ENCODE measurements at places on chromosomes 7 and 10.

DNA sequence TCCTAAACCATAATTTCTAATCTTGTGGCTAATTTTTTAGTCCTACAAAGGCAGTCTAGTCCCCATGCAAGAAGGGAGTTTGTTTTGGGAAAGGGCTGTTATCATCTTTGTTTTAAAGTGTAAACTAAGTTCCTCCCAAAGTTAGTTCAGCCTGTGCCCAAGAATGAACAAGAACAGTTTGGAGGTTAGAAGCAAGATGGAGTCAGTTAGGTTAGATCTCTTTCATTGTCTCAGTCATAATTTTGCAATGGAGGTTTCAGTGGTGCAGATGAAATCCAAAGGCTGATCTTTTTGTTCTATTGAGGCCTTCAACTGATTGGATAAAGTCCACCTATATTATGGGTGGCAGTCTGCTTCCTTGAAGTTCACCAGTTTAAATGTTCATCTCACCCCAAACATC, 68.1 kb downstream of the LRGUK start:
- no peak for DNase-seq

DNA sequence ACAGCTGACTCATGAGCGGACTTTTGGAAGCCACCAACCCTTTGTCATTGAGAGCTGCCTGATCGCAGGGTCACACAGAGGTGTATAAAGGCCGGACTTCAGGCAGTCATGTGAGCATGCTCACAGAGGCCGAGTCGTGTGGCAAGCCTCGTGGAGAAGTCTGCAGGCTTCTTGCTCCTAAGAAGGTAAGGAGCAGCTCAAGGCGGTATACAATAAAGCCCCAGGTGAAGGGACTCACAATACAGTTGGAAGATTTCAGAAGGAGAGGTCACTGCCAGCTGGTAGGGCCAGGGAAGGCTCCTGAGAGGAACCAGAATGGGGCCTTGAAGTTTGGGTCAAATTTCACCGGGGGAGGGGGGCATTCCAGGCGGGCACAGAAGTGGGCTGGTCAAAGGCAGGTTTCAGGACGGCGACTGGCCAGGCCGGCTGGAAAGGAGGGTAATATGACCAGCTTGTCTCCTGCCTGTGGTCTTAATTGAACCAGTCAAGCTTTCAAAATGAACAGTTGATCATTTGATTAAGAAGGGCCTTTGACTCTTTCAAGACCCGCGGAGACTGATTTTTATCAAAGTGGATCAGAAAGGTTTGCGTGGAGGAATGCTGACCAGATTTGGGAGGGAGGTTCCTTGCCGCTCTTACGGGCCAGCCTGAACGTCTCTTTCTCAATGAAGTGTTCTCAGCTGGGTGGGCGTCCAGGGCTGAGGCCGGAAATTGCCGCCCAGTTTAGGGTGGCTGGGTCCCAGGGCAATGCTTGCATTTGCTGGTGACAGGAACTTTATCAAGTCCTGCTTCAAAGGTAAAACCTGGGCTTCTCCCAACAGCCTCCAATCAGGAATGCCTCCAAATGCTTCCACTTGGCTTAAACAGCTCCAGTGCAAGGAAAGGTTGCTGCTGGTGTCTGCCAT, 178.6 kb downstream of the EMX2 start:
- no peak for DNase-seq

DNA sequence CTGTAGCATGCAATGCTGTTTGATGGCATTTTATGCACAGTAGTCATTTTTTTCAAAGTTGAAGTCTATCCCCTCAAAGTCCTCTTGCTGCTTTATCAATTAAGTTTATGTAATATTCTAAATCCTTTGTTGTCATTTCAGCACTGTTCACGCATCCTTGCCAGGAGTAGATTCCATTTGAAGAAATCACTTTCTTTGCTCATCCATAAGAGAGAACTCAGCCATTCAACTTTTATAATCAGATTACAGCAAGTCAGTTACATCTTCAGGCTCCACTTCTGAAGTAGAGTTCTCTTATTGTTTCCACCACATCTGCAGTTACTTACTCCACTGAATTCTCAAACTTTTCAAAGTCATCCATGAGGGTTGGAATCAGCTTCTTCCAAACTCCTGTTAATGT, 32.3 kb downstream of the SDHAF3 start:
- no peak for DNase-seq

DNA sequence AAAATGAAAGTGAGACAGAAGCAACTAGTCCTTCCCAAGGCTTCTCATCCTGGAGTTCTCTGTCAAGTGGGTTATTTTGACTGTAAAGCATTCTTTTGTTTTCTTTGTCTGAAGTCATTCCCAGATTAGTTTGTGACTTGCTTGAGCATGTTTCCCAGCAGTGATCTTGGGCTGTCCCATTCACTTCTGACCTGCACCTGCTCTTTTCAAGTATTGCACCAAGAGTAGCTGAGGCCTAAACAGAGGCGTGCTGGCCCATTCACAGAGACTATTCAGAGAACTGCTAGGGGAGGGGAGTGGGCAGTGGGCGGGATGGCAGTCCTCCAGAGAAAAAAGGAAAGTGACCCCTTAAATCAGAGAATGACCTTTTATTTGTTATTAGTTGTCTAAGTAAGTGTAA, 61.3 kb downstream of the CACNA2D1 start:
- no peak for DNase-seq

GRCh38 chr7:2921653-2922347, 77.7 kb upstream of the GNA12 start:
- DNase-seq = no peak

DNA sequence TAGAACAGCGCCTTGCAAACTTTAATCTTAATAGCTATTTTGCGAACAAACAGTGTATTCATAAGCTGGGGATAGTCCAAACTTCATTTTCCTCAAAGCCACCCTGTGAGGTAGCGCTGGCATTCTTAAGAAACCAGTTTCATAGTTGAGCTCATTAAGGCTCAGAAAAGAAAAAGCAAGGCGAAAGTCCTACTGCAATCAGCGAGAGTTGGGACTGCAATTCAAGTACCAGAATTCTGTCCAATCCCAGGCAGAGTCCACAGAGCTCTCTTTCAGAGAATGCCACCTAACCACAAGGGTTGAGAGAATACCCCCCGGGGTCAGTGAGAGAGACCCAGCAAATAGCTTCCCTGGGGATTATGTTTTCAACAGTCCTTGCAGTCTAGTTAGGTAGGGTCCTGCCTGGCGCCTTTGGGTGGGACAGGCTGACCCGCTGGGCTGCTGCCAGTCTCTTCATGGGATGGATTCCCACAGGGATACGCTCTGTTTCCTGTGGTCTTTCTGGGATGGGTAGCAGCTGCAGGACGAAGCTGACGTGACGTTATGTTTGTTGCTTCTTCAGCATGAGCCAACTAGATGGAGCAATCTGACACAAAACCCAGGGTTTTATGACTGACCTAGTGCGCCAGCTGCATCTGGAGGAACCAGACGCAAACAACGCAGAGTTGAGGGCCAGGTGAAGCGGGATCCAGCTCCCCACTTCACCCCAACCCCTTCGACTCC, 16.0 kb downstream of the BMPER start:
- no peak for DNase-seq

DNA sequence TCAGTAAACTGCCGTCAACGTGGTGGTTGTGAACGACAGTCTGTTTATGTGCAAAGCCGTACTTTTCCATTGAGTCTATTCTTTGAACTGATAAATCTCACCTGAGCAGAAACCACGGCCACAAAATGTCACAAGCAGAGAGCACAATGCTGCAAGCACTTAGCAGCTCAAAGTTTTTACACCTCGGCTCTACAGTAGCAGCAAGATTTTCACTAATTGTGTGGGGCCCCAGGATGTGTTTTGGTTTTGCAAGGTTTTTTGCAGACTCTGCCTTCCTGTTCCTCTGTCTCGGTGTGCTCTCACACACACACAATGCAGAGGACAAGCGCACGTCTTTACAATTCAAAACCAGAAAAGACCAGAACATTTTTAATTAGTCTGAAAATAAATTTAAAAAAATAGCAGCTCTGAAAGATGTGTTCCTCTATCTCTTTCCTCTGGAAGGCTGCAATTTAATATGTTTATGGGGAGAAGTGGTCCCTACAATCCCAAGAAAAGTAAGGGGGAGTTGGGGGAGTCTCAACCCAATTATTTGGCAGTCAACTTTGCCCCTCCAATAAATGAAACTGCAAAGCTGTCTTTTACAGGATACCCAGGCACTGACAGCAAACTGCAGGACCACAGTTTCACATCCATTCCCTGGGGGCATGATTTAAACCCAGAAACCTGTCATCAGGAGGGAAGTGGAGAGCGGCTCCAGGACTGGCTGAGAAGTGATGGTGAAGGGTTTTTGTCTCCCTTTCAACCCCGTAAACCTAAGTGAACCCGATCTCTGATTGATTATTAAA, 73.8 kb upstream of the SFMBT2 start:
- no peak for DNase-seq

DNA sequence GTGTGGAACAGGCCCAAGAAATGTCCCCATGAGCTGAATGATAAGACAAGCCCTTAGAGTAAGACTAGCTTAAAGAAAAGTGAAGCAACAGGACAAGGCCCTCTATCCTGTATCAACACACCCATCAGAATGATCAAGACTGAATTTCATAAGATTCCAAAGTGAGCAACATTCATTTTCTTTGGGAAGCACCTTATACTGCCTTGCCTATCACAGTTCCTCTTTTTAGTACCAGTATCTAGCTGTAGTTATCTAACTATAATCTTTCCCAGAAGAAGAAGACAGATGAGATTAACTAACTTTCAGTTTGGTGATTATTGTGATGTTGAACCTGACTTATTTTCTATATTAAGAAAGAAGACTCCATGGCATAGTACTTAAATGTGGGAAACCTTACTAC, 391.2 kb downstream of the PHTF2 start:
- DNase-seq = no peak

DNA sequence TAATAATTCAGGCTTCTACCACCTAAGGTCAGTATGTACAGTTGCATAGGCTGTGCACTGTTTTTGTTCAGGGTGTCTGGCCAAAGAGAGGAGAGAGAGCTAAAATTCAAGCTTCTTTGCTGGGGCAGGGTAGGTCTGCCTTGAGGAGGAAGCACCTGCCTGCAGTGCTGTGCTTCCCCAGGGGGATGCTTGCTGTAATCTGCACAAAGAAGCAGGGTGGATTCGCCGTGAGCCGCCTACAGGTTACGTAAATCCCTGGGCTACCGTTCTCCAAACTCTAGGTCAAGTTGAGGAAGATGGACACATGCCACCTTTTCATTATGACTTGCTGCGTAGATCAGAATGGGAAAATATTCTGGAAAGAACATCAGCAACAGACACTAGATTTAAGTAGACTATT, 543.3 kb downstream of the TNS3 start:
- no peak for DNase-seq

All from LNCaP clone FGC (cell line).